Eye (tissue), 1 donor: ENCODE measurements at places on chromosomes 16 and 17.

GRCh38 chr16:79728923-79729240 lies 128.3 kb upstream of the MAF start:
- no peak for DNase-seq

DNA sequence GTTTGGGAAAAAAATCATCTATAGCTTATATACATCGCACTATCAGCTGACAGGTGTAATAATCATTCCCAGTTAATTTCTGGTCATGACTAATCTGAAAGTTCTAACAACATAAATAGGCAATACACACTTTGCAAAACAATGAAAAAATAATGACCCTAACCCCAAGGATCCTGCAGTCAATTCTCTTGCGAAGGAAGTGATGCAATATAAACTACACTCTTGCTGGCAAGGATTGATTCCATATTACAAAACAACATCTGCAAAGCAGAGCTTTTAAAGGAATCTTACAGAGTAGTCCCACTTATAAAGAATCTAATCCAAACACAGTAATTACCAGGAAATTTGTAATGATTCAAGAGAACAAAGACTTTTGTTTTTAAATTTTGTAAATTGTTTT lies 73.4 kb downstream of the MYO1D start:
- peak; percentile 13 for DNase-seq

DNA sequence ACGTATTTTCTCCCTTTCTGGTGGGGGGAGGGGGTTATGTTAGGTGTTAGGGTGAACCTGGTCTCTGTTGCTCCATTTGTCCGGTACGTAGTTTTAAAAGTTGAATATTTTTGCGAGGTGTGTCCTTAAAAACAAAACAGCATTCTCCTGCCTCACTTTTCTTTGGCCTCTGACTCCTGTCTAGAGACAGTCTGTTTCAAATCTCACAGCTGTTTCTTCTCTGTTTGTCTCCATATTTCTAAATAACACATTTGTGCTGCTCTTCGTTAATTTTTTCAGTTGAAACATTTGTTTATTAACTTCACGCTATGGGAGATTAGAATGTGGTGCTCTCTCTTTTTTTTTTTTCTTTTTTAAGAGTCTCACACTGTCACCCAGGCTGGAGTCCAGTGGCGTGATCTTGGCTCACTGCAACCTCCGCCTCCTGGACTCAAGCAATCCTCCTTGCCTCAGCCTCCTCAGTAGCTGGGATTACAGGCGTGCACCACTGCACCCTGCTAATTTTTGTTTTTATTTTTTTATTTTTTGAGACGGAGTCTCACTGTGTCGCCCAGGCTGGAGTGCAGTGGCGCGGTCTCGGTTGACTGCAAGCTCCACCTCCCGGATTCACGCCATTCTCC lies 31.7 kb downstream of the RPA1 start:
- DNase-seq: no peak

DNA sequence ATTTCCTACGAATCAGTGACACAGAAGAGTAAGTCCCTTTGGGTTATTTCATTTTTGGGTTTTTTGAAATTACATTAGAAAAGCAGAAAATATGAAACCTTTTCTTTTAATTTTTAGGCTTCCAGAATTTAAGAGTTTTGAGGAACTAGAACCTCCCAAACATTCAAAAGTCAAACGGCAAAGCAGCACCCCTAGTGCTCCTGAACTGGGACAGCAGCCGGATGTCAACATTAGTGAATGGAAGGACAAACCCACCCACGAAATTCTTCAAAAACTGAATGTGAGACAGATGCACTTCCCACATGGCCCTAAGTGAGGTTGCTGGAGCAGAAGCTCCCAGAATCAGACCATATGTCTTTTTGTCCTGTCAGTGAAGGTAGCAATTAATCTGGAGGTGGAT lies 199.4 kb downstream of the PHKB start:
- DNase-seq: no peak

DNA sequence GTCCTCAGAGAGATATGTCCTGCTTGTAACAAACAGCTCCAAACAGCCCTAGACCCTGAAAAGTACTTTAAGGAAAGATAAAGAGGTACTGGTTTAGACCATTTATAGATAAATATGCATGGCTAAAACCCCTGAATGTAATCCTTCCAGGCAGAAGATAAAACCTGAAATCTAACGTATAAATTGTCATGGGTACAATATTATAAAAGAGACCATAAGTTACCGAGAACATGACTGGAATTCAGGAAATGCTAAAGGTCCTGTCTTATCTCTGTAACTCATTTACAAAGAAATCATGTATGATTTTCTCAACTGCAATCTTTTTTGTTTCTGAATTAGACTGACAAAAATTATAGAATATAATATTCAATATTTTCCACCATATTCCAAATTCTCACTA lies 9.2 kb upstream of the KANSL1 start:
- DNase-seq: no peak

DNA sequence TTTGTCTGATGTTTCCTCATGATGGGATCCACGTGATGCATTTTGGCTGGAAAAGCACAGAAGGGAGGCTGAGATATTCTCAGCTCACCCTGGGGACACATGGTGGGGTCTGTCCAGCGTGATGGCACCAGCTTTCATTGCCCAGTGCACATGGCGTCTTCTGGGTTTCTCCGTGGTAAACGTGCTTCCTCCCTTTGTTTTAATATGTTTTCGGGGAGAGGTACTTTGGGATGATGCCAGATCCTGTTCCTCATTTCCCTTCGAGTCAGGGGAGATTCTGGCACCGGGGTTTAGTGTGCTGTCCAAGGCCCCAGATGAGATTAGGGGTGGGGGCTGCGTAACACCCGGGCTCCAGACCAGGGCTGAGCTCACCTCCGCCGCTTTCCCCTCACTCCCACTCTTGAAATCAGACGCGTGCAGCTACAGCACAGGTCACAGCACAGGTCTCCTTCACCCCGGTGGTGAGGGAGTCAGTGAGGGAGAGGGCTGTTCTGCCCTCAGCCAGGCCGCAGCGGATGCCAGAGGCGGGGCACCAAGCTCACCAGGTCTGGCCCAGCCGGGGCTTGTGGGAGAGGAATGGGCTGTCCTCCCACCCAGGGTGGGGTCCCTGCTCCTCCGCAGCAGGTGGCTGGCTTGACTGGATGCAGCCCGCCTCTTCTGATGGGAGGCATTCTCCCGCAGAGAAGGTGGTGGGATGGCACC lies 33.9 kb downstream of the COX4I1 start:
- DNase-seq: no peak

DNA sequence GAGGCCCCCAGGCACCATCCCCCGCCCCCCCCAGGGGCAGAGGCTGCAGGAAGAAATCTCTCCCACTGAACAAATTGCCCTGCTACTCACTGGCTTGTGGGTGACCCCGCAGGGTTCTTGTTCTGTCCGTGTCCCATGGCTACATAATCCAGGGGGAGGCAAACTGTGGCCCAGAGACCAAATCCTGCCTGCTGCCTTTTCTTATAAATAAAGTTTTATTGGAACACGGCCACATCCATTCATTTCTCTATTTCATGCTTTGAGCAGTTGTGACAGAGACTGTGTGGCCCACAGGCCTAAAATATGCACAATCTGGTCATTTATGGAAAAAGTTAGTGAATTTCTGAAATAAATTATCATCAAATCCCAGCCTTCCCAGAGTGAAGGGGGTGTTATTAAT lies 38.2 kb downstream of the ABCC6 start:
- no peak for DNase-seq

DNA sequence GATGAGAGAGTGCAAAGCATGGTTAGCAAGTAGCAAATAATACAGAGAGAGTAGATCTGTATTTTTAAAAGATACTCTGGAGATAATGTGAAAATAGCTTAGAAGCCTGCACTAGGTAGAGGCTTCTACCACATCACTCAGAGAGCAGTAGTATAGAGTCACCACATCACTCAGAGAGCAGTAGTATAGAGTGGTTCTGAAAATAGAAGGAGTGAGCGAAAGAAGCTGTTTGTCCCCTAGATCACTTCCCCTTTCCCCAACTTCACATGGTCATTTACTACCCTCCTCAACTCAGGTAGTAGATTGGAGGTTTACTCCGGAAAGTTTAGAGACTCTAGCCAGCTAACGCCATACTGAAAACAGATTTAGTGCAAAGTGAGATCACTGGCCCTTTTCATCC lies 17.1 kb downstream of the DGKE start:
- DNase-seq: no peak
